ENCODE measurements at places on chromosomes 5 and 9.

DNA sequence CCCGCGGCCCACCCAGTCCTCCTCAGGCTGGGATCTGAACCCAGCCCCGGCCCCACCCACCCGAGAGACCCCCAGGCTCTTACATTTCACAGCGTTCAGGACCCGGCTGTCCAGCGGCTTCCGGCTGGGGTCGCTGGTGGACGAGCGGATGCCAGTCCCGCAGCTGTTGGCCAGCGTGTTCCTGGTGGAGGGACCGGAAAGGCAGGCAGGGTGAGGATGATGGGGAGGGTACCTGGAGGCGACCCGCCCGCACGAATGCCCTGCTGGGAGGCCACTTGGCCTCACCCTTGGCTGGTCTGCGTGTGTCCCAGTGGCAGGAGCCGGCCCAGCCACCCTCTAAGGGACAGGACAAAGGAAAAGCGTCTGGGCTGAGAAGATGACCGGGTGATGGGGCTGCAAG, 51.9 kb upstream of the UBAC1 start:
- DNase-seq = no peak

DNA sequence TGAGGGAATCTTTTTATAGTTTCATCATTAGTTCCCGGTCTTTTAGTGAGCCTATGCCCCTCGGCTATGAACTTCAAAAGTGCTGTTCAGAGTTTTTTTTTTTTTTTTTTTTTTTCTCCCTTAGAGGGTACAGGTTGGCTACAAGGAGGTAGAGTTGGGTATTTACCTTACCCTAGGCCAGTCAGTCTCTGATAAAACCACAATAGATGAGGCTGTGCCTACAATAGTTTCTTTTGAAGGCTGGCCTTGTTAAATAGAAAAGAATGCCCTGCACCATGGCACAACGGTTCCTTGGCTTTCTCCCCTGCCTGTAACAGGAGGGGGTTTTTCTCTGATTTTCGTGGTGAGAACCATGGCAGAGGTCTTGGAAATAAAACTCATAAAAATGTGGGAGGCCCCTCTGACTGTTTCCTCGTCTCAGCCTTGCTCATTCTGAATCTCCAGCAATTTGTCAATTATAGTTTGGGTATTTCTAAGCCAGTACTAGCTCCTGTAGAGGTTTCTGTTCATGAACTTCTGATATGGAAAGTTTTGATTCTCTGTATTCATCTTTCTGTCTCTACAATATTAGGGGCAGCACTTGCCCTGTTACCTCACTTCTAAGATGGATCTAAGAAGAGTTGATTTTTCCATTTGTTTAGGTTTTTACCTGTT, 152.0 kb downstream of the MTRR start:
- no peak for DNase-seq

GRCh38 chr9:3386753-3387152, 139.0 kb downstream of the RFX3 start:
- DNase-seq = no peak

- no peak for DNase-seq
These were observed 98.2 kb upstream of the GRHPR start for GRCh38 chr9:37324261-37324683.

GRCh38 chr9:2173170-2173569, 158.0 kb downstream of the SMARCA2 start:
- DNase-seq = no peak

DNA sequence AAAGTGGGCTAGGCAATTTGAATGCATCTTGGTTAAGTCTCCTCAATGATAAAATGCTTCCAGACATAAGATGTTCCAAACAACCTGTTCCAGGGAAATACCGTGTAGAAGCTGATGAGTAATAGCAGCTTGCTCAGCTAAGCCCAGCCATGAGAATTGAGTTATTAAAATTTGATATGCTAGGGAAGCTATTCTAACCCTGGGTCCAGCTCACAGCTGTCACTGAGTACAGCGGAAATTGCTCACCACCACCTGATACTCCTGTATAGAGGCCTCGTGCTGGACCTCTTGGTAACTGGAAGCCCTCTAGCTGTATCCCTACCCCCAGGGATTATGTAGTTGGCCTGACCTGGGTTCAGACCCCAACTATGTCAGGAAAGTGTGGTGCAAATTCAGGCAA, 521.3 kb upstream of the TRPC7 start:
- DNase-seq = no peak

DNA sequence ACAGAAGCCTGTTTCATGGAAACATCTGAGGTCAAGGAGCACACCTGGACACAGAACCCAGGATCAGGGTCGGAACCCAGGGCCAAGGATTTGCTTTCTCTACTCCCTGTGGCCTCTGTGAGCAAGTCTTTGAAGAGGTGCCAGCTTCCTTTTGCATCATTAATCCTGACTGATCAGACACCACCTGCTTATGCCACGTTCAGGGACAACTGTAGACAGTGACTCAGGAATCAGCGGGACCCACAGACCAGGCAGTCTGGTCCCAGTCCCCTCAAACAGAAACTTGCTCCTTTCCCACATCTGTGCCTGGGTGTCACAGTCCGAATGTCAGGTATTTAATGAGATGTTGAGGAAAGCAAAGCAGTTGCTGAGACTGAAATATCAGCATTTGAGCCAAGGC, 154.8 kb downstream of the SGCD start:
- DNase-seq = no peak

DNA sequence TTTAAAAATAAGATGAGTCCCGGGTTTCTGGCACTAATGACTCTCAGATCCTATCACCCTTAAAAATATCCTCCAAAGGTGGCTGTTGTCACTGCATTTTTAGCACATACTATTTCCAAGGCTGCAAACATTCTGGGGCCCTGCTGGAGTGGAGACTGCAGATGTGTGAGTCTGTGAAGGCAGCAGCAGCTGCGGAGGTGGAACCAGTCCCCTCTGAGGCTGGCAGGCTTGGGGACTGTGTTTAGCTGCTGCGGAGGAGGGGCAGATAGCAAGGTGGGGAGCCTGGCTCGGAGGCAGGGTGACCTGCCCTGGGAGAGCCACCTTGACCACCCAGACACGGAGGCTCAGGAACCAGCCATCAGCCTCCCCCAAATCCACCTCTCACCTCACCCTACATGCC, 77.0 kb downstream of the C5orf15 start:
- DNase-seq = no peak

- DNase-seq = no peak
These were observed 49.5 kb upstream of the C9orf72 start for GRCh38 chr9:27622693-27623340.

DNA sequence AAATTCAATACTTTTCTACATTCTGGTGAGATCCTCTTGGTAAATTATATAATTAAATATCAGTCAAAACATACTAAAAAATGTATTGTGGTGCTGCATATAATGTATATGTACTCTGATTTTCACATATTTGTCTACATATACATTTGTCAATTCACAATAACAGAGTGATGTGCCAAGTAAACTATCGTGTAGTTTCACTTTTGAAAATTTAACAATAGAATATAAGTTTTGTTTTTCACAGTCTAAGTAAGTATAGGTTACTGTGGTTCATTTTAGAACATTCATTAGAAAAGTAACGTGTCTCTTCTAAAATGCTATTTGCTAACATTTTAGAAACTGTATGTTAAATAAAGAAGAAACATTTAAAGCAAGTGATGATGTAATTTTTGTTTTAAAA, 73.6 kb downstream of the NR3C1 start:
- no peak for DNase-seq

- no peak for DNase-seq
These were observed 101.9 kb upstream of the TRIM32 start for GRCh38 chr9:116585204-116585603.

- no peak for DNase-seq
These were observed 83.3 kb upstream of the CXCL14 start for GRCh38 chr5:135662061-135662481.

DNA sequence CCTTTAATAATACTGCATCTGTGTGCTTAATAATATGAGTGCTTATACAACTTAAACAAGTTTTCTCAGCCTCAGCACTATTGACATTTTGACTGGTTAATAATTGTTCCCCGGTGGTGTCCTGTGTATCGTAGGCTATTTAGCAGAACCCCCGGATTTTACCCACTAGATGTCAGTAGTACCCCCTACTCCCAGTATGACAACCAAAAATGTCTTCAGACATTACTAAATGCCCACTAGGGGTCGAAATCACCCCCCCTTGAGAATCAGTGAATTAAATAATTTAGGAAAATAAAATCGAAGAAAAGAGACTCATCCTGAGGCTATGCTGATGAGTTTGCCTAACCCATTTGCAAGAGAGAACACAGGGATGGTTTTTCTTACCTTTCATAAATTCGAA, 166.3 kb downstream of the ATP10B start:
- no peak for DNase-seq

GRCh38 chr9:134792627-134793026, 88.0 kb upstream of the FCN2 start:
- DNase-seq = no peak

DNA sequence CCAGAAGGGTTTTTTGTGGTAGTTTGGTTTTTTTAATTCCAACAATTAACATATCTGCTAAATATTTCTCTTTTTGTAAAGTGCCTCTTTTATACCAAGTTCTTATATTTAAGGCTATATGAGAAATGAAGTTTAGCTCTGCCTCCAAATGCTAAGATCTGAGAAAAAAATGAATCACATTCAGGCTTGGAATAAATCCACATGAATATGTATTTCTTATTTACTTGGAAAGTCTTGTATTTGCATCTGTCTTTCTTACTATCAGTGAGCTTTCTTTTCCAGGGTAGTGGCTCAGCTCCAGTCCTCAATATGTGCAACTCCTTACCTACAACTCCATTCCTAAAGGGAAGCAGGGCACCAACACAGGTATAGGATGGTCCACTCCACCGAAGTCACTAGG, 127.9 kb downstream of the GLIS3 start:
- no peak for DNase-seq

- no peak for DNase-seq
These were observed 107.9 kb downstream of the RASGRF2 start for GRCh38 chr5:81068063-81068462.

DNA sequence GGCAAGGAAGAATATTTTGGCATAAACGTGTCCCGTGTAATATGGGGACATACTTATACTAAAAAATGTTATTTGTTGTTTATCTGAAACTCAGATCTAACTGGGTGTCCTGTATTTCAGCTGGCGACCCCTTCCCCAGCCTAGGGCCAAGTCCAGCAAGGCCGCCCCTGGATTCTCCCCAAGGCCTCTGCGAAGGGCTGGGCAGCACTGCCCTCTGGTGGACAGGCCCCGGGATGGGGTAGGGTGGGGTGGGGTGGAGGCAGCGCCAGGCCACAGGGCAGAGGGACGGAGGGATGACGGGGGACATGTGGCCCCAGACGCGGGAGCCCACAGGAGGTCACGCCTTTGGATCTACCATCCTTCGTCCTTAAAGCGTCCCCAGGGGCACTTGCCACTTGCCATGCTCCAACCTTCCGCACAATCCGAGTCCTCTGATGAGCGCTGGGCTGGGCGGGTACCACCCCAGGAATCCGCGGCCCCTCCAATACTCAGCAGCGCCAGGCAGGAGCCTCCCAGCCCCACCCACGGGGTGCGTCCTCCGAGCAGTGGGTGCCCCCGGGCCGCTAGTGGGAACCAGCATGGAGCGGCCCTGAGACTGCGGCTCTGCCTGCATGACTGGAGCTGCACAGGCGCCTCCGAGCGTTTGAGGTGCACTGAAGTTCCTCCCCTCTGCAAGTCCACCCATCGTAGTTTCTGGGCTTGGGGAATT, 7.1 kb upstream of the AGPAT2 start:
- no peak for DNase-seq

- no peak for DNase-seq
These were observed 153.0 kb upstream of the SMC2 start for GRCh38 chr9:103941104-103941503.

DNA sequence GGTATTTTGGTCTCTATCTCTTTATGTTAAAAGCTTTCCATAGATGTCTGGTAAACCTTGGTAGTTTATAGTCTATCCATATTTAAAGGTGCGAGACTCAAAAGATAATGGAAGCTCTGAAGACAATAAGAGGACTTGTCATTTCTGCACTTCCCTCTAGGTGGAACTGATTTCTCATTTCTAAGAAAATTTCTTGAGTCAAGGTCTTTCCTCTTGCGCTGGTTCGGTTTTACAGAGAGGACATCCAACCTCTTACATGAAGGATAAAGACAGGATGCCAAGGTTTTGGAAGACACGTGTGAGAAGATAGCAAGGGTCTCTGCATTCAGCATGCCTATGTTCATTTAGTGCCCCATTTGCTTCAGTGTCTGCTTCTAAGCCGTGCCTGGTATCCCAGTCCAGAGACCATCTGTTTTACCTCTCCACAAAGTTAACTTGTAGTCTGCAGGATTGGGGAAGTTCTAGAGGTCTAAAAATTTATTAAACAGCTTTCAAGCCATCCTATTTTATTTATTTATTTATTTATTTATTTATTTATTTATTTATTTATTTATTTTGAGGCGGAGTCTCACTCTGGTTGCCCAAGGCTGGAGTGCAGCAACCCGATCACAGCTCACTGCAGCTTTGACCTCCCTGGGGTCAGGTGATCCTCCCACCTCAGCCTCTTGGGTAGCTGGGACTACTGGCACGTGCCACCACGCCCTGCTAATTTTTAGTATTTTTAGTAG, 41.6 kb downstream of the KIAA1191 start:
- no peak for DNase-seq

DNA sequence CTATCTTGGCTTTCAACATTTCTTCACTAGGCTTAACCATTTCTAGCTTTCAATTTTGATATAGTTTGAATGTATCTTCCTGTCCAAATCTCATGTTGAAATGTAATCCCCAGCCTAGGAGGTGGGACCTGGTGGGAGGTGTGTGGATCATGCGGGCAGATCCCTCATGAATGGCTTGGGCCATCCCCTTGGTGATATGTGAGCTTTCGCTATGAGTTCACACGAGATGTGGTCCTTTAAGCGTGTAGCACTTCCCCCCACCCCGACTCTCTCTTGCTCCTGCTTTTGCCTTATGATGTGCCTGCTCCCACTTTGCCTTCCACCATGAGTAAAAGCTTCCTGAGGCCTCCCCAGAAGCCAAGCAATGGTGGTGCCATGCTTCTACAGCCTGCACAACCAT, 40.6 kb downstream of the PHAX start:
- DNase-seq = no peak

DNA sequence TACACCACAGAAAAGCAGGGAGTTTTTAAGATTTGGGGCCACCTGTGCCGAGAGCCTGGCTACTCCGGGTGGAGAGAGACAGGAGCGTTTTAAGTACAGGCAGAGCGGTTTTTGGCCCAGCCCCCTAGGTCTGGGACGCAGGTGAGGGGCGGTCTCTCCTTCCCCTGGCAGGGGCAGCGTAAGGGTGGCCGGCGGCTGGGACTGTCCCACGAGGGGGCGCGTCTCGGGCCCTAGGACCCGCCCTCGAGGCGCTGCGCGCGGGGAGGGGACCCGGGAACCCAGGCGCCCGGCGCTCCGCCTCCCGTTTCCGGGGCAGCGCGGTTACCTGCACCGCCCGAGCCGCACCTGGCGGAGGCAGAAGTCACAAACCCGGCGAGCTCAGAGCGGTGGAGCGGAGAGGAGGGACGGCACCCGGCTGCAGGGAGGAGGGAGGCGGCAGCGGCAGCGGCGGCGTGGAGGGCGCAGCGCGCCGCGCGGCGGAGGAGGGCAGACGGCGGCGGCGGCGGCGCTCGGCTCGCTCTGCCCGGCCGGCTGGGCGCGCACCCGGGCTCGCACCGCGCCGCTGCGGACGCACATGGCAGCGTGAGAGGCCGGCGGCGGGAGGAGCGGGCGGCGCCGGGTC, at the start of gene WWC1:
Gene WWC1, plus strand, starts transcription at position 304 of the 622 bp plus-strand sequence. CDS start 508 bp downstream, outside the sequence.
- DNase-seq = no peak
